ENCODE measurements at places on chromosomes 11 and 22.

DNA sequence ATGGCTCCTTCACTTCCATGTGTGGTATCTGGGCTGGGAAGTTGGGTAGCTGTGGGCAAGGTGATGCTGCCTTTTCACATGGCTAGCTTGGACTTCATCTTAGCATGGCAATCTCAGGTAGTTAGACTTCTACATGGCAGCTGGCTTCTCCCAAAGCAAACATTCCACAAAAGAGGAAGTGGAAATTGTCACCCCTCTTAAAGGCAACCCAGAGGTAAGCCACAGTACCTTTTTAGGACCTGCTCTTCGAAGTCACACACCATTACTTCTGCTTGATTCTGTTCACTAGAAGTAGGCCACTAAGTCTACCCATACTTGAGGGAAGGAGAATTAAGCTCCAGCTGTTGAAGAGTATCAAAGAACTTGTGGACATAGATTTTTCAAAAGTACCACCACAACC lies 25.9 kb downstream of the TUG1 start:
- no peak for DNase-seq

GRCh38 chr11:27381238-27381666 lies 18.2 kb upstream of the CCDC34 start:
- DNase-seq: no peak

GRCh38 chr22:19405652-19406051 lies 25.9 kb downstream of the HIRA start:
- DNase-seq: no peak

- DNase-seq: no peak
These were observed 54.8 kb upstream of the PHF21B start for GRCh38 chr22:45064313-45065278.

- DNase-seq: no peak
These were observed 14.6 kb upstream of the ADSL start for GRCh38 chr22:40331706-40332105.

- DNase-seq: no peak
These were observed 75.5 kb upstream of the CLDN5 start for GRCh38 chr22:19599626-19600243.

GRCh38 chr11:96314326-96315020 lies 28.5 kb downstream of the MAML2 start:
- DNase-seq: peak; percentile 24

DNA sequence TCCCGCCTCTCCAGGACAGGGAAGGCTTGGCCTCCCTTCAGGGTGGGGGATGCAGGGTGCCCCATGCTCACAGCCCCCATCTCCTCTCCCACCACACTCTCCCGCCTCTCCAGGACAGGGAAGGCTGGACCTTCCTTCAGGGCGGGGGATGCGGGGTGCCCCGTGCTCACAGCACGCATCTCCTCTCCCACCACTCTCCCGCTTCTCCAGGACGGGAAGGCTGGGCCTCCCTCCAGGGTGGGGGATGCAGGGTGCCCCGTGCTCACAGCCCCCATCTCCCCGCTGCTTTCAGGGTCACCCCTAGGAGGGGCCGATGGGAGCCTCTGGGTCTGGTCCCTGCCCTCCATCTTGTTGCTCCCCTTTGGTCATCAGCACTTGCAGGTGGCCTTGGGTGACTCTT lies 348.0 kb downstream of the CTTN start:
- no peak for DNase-seq

DNA sequence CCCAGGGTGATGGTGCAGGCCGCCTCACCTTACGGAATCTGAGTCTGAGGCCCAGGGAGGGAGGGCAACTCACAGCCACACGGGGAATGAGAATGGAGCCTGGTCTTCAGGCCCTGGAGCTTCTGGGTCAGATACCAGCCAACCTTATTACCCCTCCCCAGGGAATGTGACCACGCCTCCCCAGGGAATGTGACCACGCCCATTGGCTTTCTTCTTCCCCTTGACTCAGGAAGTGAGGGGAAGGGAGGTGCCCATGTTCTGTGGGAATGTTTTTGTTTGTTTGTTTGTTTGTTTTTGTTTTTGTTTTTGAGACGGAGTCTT lies 57.5 kb upstream of the RBFOX2 start:
- no peak for DNase-seq

- no peak for DNase-seq
These were observed 10.9 kb downstream of the SMC1B start for GRCh38 chr22:45402466-45402985.

DNA sequence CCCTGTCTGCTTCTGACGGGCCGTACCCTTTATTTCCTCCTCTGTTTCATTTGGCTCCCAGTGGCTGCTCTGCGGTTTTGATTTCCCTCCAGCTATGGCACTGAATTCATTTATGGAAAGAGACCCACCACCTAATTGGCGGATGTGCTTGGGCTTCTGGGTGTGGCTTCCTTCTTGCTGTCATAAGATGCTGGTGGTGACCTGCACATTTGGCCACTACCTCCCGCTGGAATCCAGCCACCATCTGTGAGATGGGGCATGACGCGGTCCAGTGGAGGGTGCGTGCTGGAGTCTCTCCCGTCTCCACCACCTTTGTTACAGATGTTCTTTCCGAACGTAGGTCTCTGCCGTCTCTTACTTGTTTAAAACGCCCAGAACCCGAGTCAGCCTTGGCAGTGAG lies 47.7 kb upstream of the FADD start:
- DNase-seq: no peak

GRCh38 chr11:11448626-11449025 lies 95.6 kb upstream of the CSNK2A3 start:
- no peak for DNase-seq

DNA sequence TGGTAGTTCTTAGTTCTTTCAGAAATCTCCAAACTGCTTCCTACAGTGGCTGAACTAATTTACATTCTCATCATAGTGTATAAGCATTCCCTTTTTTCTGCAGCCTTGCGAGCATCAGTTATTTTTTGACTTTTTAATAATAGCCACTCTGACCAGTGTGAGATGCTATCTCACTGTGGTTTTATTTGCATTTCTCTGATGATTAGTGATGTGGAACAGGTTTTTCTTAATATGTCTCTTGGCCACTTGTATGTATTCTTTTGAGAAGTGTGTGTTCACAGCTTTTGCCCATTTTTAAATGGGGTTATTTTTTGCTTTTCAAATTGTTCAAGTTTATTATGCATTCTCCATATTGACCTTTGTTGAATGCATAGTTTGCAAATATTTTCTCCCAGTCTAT lies 459.3 kb downstream of the NTM start:
- DNase-seq: no peak

- DNase-seq: peak; percentile 38
These were observed 36.9 kb upstream of the LINC01488 start for GRCh38 chr11:69444381-69445130.

GRCh38 chr11:13111813-13112130 lies 102.7 kb downstream of the RASSF10 start:
- DNase-seq: no peak

DNA sequence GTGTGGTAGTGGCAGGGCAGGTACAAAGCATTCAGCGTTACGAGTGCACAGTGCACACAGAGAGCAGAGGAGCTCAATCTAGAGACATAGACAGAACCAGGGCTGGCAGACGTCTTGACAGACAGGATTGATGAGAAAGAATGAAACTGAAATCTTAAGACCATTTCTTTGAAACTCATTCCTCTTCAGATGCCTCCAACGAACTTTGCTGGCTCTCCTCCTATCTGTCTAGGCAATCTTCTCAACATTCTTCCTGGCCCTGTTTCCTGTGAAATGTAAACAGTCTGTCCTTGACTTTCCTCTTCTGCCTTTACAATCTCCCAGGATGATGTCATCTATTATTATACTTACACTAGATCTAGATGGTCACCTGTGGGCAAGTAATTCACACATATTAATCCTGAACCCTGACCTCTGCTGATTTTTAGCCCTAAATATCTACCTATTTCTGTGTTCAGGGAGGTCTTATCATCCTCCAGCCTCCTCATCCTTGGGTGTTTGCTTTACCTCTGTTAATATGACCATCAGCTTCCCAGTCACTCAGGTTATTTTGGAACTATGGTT lies 119.5 kb downstream of the ENTHD1 start:
- DNase-seq: peak; percentile 7

- no peak for DNase-seq
These were observed 4.4 kb downstream of the HINFP start for GRCh38 chr11:119125821-119126220.

GRCh38 chr22:16960220-16960883 lies 47.7 kb downstream of the GAB4 start:
- DNase-seq: no peak

DNA sequence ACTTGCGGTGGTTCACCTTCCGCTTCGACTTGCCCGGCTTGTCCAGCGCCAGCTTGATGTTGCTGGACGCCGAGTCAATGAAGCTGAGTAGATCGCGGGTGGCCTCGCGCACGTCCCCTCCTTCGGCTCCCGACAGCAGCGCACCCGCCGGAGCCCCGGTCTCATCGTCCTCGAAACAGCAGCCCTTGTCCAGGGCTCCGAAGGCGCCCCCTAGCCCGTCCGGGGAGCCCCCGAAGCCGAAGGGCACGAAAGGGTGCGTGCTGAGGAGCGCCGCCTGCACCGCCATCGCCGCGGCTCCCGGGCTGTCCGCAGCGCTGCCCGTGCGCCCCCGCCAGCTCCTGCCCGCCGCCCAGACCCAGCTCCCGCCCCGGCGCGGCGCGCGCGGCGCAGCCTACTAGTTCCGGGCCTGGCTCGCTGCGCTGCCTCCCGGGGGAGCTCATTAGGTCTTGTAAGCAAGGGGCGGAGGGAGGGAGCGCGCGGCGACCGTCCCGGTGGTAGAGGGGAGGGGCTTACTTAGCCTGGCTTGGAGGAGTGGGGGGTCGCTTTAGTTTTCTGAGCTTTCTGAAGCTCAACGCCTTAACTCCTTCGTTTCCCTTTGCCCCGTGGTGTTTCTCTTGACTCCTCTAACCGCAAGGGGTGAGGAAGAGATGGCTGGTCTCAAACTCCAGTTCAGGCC lies at the start of gene FAM181B:
Gene FAM181B, minus strand, starts transcription at position 421 of the 676 bp plus-strand sequence. Its CDS starts 135 bp downstream, at position 286.
- no peak for DNase-seq

DNA sequence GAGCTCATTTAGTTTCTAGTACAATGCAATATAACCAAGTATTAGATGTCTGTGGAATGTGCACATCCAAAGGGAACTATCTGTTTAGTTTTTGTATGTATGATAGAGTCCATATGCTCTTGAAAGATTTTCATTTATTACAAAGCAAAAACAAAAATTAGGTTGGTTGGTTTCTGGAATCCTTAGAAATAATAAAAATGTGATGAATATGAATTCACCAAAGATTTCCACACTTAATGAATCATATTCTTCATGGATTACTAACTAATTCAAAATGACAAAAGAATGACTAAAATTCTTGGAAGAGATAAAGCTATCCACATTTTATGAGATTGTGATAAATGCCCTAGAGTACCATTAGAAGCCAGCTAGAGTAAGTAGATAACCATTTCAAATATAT lies 261.1 kb downstream of the SBF2 start:
- DNase-seq: no peak

DNA sequence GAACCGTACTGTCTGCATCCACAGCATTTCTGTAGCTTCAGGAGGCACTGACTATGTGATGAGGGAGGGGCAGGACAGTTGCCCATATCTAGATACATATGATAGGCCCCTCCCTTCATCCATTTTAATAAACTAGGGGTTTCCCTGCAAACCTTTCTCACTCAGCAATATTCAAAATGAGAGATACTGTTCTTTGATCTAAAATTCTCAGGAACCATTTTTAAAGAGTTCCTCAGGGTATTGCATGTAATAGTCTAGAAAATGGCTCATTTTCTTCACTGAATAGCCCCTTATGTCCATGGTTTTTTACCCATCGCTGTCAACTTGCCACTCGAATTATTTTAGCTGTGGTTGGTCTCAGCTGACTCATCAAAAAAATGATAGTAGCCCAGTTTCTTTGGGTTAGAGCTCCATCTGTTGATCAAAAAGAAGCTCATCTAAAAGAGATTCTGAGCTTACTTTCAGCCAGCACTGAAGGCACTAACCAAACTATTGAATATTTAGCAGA lies 37.0 kb upstream of the DNAJB7 start:
- DNase-seq: peak; percentile 69

GRCh38 chr11:1193326-1194230 lies 29.3 kb upstream of the MUC5B start:
- no peak for DNase-seq

DNA sequence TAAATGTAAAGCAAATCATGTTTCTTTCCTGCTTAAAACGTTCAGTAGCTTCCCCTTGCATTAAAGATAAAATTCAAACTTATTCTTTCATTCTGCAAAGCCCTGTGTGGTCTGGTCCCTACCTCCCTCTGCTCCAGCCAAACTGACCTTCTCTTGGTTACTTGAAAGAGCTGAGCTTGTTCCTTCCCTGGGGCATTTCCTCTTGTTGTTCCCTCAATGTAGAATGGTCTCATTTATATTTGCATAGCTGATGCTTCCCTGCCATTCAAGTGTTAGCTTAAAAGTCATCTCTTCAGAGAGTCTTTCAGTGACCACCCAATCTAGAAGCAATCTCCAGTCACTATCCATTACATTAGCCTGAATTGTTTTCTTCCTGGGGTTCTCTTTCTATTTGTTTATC lies 1618.5 kb upstream of the TENM4 start:
- no peak for DNase-seq

GRCh38 chr11:35787626-35788025 lies 125.1 kb downstream of the TRIM44 start:
- no peak for DNase-seq

DNA sequence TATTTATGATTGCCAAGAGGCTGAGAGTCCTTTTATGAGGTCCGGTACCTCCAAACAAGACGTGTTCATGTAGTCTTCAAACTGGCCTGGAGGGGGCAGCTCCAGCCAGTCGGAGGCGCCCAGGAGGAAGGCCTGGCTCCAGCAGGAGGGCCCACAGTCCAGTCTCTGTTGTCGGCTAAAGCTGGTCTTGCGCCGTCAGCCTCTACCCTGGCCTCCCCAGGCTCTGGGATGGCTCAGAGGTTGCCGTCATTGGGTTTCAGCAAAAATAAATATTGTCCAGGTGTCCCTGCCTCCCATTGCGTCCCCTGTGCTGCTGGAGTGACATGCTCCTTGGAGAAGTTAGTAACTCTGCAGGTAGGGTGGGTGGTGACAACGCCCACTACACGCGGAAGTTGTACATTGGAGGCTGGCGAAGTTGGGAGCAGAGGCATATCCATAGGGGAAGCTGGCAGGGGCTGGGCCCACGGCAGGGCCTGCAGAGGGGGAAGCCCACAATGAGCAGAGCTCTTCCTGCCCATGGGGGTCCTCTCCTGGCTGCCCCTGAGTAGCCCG lies 1.0 kb upstream of the SLC25A1 start:
- DNase-seq: peak; percentile 87

GRCh38 chr22:41505511-41506220 lies 36.7 kb downstream of the ACO2 start:
- no peak for DNase-seq

DNA sequence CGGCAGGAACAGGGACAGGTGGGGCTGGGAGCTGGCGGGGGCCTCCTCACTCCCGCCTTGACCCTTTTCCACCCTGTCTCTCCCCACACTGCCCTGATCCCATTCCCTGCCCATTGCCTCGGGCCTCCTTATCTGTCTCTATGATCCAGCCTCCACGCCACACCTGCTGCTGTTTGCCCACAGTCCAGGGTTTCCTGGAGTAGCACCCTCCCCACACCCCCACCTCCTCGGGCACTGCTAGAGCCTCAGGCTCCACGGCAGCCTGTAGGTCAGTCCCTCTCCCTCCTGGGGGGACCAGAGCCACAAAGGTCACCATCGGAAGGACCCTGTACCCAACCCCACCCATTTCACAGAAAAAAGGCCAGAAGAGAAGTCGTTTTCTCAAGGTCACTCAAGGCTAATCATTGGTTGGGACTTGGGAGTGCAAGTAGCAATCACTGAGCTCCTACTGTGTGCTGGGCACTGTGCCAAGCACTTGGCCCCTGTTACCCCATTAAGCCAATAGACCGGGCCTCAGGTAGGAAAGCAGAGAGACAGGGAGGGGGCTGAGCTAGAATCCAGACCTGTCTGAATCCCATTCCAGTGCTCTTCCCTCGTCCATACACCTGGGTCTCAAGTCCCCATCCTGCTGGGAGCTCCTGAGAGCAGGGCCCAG lies 71.8 kb downstream of the PDE2A start:
- no peak for DNase-seq
